Stimulated activated CD8-positive, alpha-beta memory T cell treated with anti-CD3 and anti-CD28 coated beads, Interleukin-7, amount 100 ng/mL, for 1 hour (primary cell): ENCODE measurements at places on chromosomes 6 and 20.

DNA sequence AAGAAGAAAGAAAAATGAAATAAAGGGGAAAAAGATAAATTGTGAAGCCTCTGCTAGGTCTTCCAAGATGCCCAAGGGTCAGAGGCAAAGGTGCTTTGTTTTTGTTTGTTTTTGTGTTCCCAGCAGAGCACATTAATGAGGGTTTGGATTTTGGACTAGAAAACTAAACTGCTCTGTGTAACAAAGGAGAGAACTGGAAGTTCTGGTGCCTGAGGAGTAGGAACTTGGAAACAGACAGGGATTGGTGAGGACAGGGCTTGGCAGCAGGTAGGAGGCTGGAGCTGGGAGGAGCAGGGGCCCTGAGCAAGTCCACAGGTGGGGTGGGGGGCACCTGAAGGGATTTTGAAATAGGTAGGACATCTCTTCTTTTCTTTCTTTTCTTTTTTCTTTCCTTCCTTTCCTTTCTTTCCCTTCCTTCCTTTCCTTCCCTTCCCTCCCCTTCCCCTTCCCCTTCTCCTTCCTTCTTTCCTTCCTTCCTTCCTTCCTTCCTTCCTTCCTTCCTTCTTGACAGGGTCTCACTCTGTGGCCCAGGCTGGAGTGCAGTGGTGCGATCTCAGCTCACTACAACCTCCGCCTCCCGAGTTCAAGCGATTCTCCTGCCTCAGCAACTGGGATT, 15.3 kb upstream of the ABRACL start:
- DNase-seq = no peak

GRCh38 chr6:30149234-30149633, 11.8 kb downstream of the TRIM10 start:
- DNase-seq = no peak

GRCh38 chr20:63067721-63068560, 61.2 kb upstream of the BHLHE23 start:
- DNase-seq = no peak

DNA sequence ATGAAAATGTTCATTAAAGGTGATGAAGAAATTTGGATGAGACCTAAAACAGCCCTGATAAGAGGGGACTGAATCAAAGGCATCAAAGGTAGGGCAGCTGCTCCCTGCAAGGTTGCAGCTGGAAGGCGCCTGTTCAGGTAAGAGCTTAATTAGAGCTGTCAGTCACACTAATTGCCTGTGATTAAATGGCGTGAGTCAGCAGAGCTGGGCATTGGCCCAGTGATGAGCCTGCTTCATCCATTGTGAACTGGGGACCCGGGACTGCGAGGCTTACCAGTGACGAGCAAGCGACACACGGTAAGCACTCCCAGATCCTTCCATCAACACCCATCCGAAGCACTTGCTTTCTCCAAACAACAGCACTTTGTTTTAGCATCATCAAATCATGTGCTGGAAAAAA, 621.5 kb upstream of the CDH4 start:
- no peak for DNase-seq

DNA sequence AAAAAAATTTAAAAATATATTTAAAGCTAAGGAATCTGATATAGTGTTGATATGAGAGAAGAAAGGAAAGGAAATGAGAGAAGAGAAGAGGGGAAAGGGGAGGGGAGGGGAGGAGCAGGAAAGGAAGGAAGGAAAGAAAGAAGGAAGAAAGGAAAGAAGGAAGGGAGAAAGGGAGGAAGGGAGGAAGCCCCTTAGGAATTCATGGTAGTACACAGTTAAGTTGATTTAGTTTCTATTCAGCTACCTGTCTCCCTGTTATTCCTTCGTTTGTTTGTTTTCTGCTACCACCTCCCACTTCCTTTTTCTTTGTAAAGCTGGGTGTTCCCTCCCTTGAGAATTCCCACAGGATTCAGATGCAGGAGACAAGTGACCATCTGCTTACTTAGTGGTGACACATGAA, 1025.4 kb upstream of the FLRT3 start:
- no peak for DNase-seq

- no peak for DNase-seq
Observed at GRCh38 chr6:6851059-6851948, 256.5 kb upstream of the RREB1 start.

GRCh38 chr20:50320901-50321796, 130.5 kb downstream of the CEBPB start:
- no peak for DNase-seq

- DNase-seq = no peak
Observed at GRCh38 chr6:76275746-76276145, 203.3 kb upstream of the IMPG1 start.

- no peak for DNase-seq
Observed at GRCh38 chr6:16254535-16254934, 16.1 kb downstream of the GMPR start.

GRCh38 chr6:90434094-90434493, 137.5 kb upstream of the BACH2 start:
- DNase-seq = no peak

DNA sequence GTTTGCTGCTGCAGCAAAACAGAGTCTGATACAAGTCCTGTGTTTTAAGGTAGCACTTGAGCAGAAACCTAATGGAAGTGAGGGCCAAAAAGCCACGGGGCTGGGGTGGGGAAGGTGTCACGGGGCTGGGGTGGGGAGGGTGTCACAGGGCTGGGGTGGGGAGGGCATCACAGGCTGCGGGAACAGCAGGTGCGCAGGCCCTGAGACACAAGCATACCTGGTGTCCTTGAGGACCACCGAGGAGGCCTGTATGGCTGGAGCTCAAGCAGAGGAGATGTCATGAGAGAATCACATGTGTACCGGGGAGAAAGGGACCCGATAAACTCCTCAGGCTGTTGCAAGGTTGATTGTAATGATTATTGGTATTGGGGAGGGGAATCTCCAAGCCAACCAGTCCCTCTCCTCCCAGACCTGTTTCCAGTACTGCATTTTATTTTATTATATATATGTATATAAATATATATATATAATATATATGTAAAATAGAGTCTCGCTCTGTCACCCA, 13.6 kb upstream of the SPO11 start:
- no peak for DNase-seq

- no peak for DNase-seq
Observed at GRCh38 chr6:157597461-157598312, 216.7 kb downstream of the ZDHHC14 start.

- no peak for DNase-seq
Observed at GRCh38 chr6:111230351-111231089, 143.2 kb downstream of the SLC16A10 start.

DNA sequence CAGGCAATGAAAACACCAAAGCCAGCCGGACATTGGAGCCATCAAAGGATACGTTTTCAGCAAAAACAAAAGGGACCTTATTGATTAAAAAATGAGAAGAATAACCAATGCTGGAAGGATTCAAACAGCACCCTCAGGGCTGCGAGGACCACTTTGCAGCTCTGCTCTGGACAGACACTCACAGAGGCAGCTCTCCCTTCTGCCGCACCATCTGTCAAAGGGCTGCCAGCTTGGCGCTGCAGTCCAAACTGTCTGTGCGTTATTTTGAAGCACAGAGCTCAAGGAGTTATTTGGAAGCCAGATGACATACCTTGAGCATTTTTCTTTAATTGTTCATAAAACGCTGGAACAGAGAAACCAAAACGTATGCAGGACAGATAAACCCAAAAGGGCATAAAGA, 85.2 kb downstream of the KIF16B start:
- no peak for DNase-seq

DNA sequence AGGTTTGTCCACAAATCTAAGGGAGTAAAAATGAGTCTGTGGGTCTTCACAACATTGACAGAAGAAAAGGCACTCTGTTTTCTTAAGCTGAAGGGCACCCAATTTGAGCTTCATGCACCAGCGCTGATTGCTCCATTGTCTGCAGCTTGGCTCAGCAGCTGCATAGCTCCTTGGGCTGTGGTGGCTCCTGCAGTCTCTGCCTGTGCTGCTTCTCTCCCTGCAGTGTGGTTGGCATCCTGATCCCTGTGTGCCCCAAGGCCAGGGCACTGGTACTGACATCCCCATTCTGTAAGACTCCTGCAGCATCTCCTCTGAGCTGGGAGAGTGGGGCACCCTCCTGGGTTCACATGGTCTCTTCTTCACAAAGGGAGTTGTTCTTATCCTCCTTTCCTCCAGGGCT, 83.2 kb upstream of the B3GAT2 start:
- no peak for DNase-seq

- no peak for DNase-seq
Observed at GRCh38 chr20:33091147-33091546, 11.7 kb downstream of the BPIFB4 start.

DNA sequence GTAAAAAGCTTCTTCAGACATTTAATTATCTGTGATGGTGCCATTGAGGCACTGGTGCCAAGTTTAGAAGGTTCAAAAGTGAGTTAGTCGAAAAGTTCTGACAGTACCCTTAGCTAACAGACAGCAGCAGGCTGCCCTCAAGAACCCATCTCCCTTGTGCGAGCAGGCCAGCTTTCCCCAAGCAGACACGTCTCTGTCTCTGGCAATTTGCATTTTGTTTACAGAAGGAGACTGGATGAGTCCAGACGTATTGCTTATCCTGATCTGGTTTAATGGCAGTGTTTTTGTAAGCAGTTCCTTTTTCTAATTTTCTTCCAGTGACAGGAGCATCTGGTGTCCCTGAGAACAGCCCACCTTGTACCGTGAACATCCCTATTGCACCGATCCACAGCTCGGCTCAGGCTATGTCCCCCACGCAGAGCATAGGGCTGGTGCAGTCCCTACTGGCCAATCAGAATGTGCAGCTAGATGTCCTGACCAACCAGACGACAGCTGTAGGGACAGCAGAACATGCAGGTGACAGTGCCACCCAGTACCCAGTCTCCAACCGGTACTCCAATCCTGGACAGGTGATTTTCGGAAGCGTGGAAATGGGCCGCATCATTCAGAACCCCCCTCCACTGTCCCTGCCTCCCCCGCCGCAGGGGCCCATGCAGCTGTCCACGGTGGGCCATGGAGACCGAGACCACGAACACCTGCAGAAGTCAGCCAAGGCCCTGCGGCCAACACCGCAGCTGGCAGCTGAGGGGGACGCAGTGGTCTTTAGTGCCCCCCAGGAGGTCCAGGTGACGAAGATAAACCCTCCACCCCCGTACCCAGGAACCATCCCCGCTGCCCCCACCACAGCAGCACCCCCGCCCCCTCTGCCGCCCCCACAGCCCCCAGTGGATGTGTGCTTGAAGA, 58.3 kb upstream of the TMEM181 start:
- DNase-seq = no peak

- no peak for DNase-seq
Observed at GRCh38 chr20:23269954-23270353, 80.6 kb upstream of the NXT1 start.

- no peak for DNase-seq
Observed at GRCh38 chr6:15363523-15364400, 117.9 kb downstream of the JARID2 start.

DNA sequence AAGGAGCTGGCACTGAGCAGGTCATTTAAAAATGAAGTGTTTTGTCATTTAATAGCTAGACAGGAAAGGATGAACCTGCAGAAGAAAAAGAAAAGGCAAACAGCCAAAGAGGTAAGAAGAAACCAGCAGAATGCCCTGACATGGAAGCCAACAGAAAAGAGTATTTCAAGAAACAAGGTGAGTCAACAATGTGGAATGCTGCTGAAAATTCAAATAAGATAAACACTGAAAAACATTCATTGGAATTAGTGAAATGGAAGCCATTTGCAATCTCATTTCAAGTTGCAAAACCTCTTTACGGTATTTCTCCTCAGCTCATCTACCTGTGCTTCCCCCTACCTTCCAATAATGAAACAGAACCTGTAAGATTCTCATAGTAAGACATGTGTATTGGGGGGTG, 59.6 kb downstream of the RWDD2A start:
- DNase-seq = no peak

GRCh38 chr20:61621035-61621730, 369.1 kb downstream of the CDH4 start:
- DNase-seq = no peak

DNA sequence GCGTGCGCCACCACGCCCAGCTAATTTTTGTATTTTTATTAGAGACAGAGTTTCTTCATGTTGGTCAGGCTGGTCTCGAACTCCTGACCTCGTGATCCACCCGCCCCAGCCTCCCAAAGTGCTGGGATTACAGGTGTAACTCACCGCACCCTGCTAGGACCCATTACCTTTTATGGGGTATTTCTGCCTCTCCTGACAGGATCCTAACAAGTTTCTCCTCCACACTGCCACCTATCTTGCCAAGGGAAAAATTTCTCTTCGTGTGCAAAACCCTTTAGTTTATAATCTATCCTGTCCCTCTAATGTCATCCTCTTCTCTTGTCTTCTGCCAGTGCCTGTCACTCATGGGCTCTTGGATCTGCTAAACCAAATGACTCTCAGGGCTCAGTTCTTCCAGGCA, 1.9 kb downstream of the STMND1 start:
- DNase-seq = no peak

DNA sequence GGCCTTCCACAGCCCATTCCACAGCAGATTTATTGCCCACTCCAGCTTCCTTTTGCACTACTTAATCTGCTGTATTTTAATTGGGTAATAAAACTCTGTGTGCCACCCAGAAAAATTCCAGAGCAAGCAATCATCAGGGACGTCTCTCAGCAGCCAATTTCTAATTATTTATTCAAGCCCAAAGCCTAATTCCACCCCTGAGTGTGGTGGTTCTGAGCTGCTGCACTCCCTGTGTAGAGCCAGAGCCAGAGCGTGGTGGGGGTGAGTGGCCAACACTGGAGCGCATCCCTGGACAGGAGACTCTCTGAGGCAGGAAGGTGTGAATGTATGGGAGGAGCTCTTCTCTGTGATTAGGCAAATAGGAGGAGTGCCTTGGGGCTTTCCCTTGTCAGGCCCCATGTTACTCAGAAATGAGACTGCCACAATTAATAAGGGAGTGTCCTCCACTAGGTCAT, 66.1 kb downstream of the CD24 start:
- DNase-seq = no peak

- DNase-seq = no peak
Observed at GRCh38 chr6:152170702-152171667, 363.5 kb downstream of the ESR1 start.

- DNase-seq = no peak
Observed at GRCh38 chr6:5028921-5029320, 25.1 kb upstream of the RPP40 start.

GRCh38 chr6:35626401-35626800, 62.3 kb downstream of the FKBP5 start:
- no peak for DNase-seq

- no peak for DNase-seq
Observed at GRCh38 chr20:13515796-13516558, 122.8 kb downstream of the TASP1 start.

- DNase-seq = no peak
Observed at GRCh38 chr6:135145063-135145800, 35.9 kb upstream of the MYB start.

GRCh38 chr6:27312146-27312949, at the start of gene POM121L2:
TSS of gene POM121L2 (minus strand) at chr6:27312273. CDS start at chr6:27312170, 103 bp downstream.
- DNase-seq = no peak

GRCh38 chr20:50194831-50195523, 4.3 kb downstream of the CEBPB start:
- no peak for DNase-seq
